ENCODE measurements at places on chromosomes 2 and 18.

DNA sequence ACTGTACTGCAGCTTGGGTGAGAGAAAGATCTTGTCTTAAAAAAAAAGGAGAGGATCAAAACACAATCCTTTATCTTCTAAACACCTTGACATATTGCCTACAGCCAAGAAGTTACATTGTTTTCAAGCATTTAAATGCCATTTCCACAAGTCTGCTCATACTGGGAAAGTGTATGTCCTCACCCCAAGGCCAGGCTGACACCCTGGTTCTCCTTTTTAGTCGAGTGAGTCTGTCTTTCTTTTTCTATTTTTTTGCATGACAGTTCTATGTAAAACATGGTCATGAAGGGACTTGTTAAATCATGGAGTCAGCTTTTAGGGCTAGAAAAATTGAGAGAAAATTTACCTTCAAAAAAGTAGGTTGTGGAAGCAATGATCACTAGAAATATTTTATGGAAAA is 233.3 kb downstream of the FAM210A start:
- no peak for DNase-seq

DNA sequence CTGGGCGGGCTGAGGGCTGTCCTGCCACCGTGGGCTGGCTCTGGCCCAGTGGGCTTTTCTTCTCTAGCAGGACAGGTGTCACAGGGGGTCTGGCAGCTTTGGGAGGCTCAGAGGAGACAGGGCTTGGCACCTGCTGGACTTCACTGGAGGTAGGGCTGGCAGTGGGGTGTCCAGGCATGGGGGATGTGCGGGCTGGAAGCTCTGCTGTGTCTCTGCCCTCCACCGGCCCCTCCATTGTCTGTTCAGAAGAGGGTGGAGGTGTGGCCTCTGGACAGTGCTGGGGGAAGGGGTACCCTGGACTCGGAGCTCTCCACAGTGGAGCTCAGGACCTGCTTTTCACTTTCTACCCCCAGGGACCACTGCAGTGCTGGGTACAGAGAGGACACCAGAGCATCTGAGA is 9.2 kb downstream of the PTPRN start:
- no peak for DNase-seq

DNA sequence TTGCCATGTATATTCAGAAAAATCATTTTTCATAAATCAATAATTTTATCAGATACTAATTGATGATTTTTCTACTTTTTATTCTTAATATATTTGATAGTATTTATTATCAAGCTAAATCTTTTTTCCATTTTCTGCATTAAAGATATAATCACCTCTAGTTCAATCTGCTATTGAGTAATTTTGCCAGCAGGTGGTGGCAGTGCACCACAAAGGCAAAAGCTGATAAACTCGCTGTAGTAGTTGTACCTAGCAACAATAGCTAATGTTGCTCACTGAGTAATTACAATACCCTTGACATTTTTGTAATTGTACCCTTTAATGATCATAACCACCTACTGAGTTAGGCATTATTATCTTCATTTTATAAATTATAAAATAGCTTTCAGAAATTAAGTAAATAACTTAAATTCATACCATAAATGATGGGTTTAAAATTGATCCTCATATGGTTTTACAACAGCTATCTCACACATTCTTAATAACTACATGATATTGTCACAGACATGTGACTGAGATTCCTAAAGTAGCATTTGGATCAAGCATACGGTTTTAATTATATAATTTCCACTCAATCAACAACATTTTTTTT is 52.0 kb upstream of the CALCRL start:
- no peak for DNase-seq

DNA sequence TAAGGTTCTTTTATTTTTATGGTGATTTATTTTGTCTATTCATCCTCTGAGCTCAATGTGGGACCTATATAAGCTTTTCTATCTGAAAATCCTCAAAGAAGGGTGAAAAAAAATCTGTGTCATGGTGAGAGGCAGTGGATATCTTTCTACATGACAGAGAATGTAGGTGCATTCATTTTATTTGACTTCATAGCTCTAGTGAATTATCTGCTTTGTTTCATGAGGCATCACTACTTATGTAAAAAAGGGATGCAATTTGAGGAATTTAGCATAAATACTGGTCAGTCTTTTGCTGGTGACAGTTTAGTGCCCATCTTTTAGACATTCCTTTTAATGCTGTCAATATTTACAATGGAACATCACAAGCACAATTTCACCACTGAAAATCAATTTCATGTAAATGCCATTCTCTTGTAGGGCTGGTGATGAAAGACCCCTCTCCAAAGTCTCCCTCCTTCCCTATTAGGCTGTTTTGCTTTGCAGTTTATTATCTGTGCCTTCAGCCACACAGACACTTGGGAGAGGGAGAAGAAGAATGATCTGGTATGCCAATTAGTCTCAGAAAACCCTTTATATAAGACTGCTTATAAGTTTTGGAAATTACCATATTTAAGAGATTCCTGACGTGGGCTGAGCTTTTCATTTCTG is 148.3 kb upstream of the NXPH2 start:
- DNase-seq = no peak

GRCh38 chr2:19274439-19274838 is 84.0 kb downstream of the OSR1 start:
- DNase-seq = no peak

GRCh38 chr2:199459286-199460100 is 1.8 kb upstream of the SATB2 start:
- DNase-seq = peak; percentile 22
